ENCODE measurements at places on chromosomes 4 and X. TPM values are rescaled to one million over a fixed set of nuclear protein-coding genes. Genes with fewer than 3 reads are reported as not detected.

DNA sequence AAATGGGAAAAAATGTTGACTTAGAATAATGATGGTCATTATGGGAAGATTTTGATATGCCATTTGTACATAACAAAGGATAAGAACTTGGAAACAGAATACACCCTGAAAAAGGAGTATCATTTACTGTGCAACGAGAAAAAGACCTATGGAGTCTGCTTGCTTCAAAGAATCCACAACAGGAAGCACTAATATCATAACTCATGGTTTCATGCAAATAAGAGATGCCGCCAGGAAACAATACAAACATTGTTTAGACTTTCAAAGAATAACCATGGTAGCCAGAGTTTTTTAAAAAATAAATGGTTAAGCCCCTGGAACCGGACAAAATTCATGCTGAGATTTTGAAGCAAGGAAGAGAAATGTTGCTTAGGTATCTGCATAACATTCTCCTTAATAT, 139.9 kb upstream of the ETNPPL start:
- no peaks in the 10 kb centered on the region for H3K27me3 ChIP-seq
- no peaks in the 10 kb centered on the region for H3K36me3 ChIP-seq

GRCh38 chrX:72016881-72017783, 106.5 kb downstream of the NHSL2 start:
- DNase-seq: no peak
- no peak overlapping the region for H3K4me3 ChIP-seq
- no peaks in the 10 kb centered on the region for H3K36me3 ChIP-seq
- peaks cover 17% of the 10 kb centered on the region for H3K27me3 ChIP-seq
- H3K27ac ChIP-seq: no peak overlapping the region

DNA sequence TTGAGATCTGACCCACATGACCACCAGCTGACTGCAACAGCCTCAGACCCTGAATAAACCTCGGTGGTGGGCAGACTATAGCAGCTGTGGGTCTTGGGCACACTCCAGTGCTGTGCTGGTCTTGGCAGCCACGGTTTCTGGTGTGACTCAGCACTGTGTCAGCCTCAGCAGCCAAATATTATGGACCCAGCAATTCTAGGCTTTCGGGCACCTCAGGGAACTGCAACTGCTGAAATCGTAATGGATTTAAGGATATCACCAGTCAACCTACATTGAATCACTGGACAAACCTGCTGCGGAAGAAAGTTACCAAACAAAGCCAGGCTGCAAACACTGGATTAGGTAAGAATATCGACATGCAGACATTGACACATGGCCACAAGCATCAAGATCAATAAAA, 10.5 kb upstream of the UBE2NL start:
- no peaks in the 10 kb centered on the region for H3K4me1 ChIP-seq
- DNase-seq: no peak
- H3K27me3 ChIP-seq: no peaks in the 10 kb centered on the region
- H3K27ac ChIP-seq: no peak overlapping the region
- H3K36me3 ChIP-seq: no peaks in the 10 kb centered on the region

- no peaks in the 10 kb centered on the region for H3K27me3 ChIP-seq
- H3K4me1 ChIP-seq: peaks cover 21% of the 10 kb centered on the region
- H3K36me3 ChIP-seq: peaks cover 76% of the 10 kb centered on the region
Measured at GRCh38 chr4:2834001-2834921, 9.4 kb upstream of the ADD1 start.

DNA sequence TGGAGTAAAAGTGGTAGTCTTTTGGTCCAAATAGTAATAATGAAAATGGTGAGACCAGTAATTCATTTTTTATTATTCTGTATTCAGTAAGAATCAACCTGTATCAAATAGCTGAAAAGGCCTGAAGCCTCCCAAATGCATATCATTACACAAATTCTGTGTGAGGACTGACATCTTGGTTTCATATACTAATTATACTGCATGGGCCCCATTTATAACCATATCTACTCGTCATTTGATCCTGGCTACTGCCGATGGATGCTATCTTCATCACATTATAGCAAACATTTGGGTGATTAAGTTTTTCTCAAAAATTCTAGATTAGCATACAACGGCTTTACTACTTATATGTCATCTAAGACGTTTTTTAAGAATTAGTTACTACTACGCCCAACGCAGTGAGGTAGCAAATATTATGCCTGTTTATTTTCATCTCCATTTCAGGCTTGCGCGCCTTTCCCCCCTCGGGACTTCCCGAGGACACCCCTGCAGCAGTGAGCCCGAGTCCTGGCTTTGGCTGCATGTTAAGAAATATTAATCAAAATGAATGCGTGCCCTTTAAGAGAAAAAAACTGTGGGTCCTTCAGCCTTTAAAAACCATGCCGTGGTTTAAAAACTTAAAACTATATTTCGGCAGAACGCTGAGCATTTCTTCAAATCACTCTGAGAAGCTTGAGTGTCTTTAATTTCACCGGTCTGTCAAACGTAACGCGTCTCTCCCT, 814 bp upstream of the MMAA start:
- no peaks in the 10 kb centered on the region for H3K36me3 ChIP-seq
- H3K4me1 ChIP-seq: peaks cover 6% of the 10 kb centered on the region
- H3K27ac ChIP-seq: peak overlapping the region; percentile 94
- DNase-seq: no peak

GRCh38 chrX:16828124-16828908, 41.8 kb downstream of the RBBP7 start:
- no peaks in the 10 kb centered on the region for H3K36me3 ChIP-seq
- H3K4me3 ChIP-seq: no peak overlapping the region
- no peak for DNase-seq
- peaks cover 13% of the 10 kb centered on the region for H3K27me3 ChIP-seq

The UBA1 gene
- total RNA-seq: 115 TPM

DNA sequence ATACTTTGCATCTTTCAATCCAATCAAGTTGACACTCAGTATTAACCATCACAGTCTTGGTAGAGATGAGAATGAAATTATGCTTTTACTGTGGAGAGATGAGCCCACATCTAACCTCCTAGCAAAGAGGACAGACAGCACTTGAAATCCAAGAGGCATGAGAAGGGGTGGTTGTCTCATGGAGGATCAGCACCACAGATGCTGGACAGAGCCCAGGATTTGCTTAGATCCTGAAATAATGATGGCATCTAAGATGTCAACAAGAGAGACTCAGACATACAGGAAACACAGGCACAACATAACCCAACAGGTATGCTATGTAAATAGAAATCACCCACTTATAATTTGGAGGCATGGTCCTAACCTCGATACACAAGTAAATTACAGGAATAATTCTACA, 74.3 kb upstream of the VCX2 start:
- no peaks in the 10 kb centered on the region for H3K4me1 ChIP-seq
- no peak for DNase-seq
- no peak overlapping the region for H3K4me3 ChIP-seq
- no peak overlapping the region for H3K27ac ChIP-seq
- no peaks in the 10 kb centered on the region for H3K27me3 ChIP-seq
- no peaks in the 10 kb centered on the region for H3K36me3 ChIP-seq

The AADAT gene
- 14.3 TPM for total RNA-seq

GRCh38 chr4:158243071-158243470, 32.8 kb downstream of the TMEM144 start:
- no peak for DNase-seq
- no peaks in the 10 kb centered on the region for H3K4me1 ChIP-seq
- H3K27ac ChIP-seq: no peak overlapping the region
- no peaks in the 10 kb centered on the region for H3K27me3 ChIP-seq
- no peaks in the 10 kb centered on the region for H3K36me3 ChIP-seq

DNA sequence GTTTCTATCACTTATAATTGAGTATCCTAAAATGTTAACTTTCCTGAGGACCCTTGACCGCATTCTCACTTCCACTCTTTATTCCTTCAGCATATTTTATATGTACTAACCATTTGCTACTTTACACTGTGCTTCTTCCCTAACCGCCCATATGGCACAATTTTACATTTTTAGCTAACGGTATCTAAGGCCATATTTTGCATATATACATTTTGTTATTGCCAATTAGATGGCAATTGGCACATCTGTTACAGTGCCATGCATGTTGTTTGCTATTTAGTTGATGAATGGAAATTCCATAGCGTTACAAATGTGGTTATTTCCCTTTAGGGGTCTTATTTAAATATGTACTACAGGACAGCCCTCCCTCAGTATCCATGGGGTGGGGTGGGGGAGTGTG, 20.0 kb upstream of the OTUD4 start:
- H3K36me3 ChIP-seq: no peaks in the 10 kb centered on the region
- H3K27ac ChIP-seq: no peak overlapping the region
- no peaks in the 10 kb centered on the region for H3K27me3 ChIP-seq
- no peaks in the 10 kb centered on the region for H3K4me1 ChIP-seq

The MAGEA2 gene
- not detected for total RNA-seq

The IL2 gene
- total RNA-seq: not detected

DNA sequence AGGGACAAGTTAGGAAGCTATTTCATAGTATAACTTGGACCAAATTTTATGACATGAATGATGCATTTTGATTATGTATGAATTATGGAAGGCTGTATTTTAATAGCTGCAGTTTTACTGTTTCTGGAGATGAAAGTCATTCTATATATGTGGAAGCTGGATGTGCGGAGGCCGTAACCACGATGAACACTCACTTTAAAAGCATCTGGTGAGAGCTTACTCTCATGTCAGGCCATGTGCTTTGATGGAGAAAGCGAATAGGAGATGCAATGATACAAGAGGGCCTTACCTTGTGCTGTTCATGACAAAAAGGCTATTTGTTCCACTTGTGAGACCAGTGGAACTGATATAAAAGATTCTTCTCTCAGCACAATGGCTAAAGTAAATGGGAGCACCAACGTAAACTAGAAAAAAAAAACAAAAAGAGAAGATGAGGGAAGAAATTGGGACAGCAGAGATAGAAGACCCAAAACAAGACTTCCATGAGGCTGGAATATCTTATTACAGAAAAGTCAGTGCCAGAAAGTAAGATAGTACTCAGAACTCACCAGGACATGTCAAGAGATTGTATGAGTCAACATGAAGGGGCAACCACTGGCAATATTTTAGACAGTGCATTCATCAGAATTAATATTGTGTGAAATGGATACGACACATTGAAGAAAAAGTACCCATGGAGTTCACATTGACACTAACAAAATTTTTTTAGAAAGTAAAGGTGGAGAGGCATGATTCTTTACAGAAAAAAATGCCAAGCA, 63.3 kb upstream of the GAB1 start:
- no peaks in the 10 kb centered on the region for H3K27me3 ChIP-seq
- no peaks in the 10 kb centered on the region for H3K4me1 ChIP-seq
- H3K36me3 ChIP-seq: no peaks in the 10 kb centered on the region
